ENCODE measurements at places on chromosomes 6 and 20.
A peak's percentile ranks its signal among the peaks of the same experiment; 100 is the strongest.

GRCh38 chr6:145015739-145016558 is 719.4 kb downstream of the EPM2A start:
- DNase-seq = peak; percentile 94

- DNase-seq = no peak
Measured at GRCh38 chr6:106804346-106805335, 169.9 kb downstream of the CD24 start.

DNA sequence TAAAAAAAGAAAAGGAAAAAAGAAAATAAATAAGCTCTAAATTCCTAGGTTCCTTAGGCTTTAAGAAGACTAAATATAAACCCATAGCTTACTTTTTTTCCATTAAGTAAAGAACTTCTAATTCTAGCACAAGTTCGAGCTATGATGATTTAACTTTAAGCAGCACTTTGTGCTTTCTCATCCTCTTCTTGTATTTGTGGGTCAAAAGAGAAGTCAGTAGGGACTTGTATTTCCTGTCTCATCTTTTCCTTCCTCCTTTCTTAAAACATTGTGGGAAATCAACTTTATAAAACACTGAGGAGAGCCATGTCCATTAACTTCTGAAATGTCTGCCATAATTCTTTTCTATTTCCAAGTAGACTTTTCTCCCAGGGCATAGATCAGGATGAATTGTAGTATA is 637.7 kb upstream of the CITED2 start:
- DNase-seq = no peak

DNA sequence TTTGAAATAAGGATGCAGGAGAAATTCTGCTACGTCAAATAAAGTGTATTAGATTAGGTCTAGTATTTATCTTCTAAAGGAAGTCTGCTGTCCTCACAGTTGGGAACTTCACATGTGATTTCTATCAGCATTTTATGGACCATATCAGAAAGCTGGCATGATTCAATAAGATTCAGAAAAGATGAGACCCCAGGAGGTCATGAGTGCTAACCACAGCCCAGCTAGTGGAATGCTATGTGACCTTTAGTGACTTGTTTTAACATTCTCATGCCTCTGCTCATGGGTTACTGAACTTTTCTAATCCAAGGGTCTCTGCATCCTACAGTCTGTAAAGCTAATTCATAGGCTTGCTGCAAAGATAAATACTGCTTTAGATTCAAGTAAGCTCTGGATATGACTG is 150.1 kb downstream of the GMPR start:
- no peak for DNase-seq

DNA sequence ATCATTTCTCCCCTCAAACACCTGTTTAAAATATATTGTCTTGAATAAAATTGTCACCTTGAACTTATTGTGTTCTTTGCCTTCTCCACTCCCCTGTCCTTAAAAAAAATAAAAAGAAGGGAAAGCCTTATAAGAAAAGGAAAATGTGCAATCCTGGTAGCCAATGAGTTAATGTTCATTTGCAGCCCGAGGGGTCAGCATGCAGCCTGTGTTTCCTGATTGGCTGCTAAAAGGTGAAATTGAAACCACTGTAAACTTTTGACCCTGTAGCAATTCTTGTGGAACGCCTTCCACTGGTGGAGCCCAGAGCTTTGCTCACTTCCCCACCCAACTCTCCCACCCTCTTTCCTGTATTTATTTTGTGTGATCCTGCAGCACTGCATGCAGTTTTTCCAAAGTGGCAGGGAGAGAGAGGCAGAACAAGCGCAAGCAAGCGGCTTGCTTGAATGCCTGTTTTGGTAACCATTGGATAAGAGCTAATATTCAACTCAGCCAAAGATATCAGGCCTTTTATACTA is 74.9 kb downstream of the NCOA3 start:
- DNase-seq = peak; percentile 69

- no peak for DNase-seq
Measured at GRCh38 chr6:118367314-118367713, 180.8 kb upstream of the PLN start.

DNA sequence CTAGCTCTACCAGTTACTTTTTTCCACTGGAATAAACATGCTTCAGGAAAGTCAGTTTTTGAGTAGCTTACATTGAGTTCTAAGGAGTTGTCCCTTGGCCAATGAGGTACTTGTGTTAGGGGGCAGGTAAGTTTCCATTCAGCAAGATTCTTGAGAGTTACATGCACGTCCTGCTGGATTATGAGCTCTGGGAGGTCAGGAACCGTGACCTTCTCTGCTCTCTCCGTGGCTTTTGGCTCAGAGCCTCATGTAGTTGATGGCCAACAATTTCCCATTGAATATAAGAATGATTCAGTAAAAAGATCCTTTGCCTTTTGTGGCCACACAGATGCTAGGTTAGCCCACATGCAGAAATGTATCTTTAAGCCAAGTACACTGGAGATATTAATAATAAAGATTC is 181.8 kb upstream of the RALGAPA2 start:
- DNase-seq = no peak

DNA sequence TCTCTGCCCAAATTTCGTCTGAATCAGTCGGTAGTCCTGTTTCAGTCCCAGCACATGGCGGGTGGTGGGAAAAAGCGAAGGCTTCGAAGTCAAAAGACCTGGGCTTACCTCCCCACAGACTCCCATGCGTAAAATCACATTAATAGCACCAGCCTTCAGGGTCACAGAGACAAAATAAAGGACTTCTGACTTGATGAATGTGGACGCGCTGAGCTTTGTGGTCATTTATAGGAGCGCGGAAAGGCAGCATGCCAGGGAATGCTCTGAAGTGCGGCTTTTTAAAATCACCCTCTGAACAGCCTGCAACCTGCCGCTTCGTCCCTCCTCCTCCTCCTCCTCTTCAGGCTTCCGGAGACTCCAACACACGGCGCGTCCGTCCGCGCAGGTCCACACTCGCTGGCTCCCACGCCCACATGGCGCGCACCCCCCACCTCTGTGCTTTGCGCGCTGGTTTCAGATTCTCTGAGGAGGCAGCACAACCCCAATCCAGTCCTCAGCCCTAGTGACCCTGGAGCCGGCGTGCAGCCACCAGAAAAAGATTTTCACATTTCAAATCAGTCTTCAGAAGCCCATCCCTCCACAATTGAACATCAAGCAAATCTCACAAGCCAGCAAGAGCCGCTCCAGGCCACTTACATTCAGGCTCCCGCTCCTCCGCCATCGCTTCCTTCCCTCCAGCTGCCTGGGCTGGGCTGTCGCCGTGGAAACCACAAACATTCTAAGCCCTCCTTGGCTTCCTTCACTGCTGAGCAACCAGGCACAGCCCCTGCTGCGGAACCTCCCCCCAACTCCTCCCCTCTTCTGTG is at the start of gene C6orf118:
Gene C6orf118 (minus strand): TSS at position 680 of the 806 bp plus-strand sequence. CDS start 19 bp downstream, at position 661.
- DNase-seq = peak; percentile 45

Measured in bronchial epithelial cell (primary cell).